CD4-positive, alpha-beta T cell (primary cell): ENCODE measurements at places on chromosomes 1 and 21.
A peak's percentile ranks its signal among the peaks of the same experiment; 100 is the strongest.

- no peak overlapping the region for H3K4me3 ChIP-seq
- no peak for DNase-seq
- H3K27me3 ChIP-seq: no peaks in the 10 kb centered on the region
- no peak overlapping the region for H3K27ac ChIP-seq
Measured at GRCh38 chr1:63411066-63411465, 43.6 kb downstream of the ALG6 start.

DNA sequence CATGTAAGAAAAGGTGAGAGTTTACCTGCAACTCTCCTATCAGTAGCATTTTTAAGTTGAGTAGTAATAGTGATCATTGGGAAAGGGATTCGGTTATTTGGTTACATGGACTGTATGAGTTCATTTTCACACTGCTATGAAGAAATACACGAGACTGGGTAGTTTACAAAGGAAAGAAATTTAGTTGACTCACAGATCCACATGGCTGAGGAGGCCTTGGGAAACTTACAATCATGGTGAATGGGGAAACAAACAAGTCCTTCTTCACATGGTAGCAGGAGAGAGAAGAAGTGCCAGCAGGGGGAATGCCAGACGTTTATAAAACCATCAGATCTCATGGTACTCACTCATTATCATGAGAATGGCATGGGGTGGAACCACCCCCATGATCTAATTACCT is 59.3 kb upstream of the FBXO28 start:
- no peak overlapping the region for H3K4me3 ChIP-seq
- DNase-seq: no peak
- no peak overlapping the region for H3K27ac ChIP-seq
- H3K4me1 ChIP-seq: peaks cover 2% of the 10 kb centered on the region
- peaks cover 4% of the 10 kb centered on the region for H3K27me3 ChIP-seq

DNA sequence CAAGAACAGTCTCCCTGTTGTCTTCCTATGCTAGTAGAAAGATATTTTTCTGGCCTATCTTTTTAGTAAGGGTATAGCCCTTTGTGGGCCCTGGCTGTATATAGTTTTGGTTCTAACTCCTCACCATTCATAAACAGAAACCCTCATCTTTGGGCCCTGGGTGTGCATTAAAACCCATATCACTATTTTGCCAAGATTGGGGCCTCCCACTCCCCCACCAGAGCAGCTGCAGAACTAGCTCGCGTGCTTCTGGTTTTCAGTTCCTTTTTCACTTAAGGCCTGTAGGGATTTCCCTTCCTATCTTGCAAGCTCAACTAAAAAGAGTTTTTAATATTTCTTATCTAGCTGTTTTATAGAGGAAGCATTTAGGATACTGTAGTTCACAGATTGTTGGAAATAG is 106.4 kb downstream of the RGL1 start:
- DNase-seq: no peak
- H3K4me1 ChIP-seq: peaks cover 8% of the 10 kb centered on the region
- H3K36me3 ChIP-seq: peaks cover 2% of the 10 kb centered on the region
- H3K27ac ChIP-seq: no peak overlapping the region

DNA sequence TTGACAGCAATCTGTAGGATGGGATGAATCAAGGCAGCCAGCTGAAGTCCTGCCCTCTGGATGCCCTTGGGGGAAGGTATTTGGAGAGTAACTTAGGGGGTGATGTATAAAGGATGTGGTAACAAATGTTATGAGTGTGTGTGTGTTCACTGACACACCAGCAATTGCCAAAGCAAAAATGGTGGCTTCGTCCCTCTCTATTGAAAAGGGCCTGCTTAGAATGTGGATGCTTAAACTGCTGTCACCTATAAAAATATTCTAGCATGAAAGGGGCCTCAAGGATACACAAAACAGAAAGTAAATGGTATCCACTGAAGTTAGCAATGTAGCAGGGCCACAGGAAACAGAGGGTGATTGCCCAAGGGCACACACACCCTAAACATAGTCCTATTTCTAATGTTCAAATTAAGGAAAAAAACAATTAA is 15.1 kb upstream of the AIM2 start:
- no peak for DNase-seq
- no peaks in the 10 kb centered on the region for H3K27me3 ChIP-seq
- no peak overlapping the region for H3K27ac ChIP-seq
- no peak overlapping the region for H3K4me3 ChIP-seq

- H3K27me3 ChIP-seq: no peaks in the 10 kb centered on the region
- no peak overlapping the region for H3K4me3 ChIP-seq
- H3K4me1 ChIP-seq: peaks cover 2% of the 10 kb centered on the region
- DNase-seq: no peak
- H3K36me3 ChIP-seq: no peaks in the 10 kb centered on the region
Measured at GRCh38 chr1:182246783-182247182, 144.8 kb downstream of the GLUL start.

DNA sequence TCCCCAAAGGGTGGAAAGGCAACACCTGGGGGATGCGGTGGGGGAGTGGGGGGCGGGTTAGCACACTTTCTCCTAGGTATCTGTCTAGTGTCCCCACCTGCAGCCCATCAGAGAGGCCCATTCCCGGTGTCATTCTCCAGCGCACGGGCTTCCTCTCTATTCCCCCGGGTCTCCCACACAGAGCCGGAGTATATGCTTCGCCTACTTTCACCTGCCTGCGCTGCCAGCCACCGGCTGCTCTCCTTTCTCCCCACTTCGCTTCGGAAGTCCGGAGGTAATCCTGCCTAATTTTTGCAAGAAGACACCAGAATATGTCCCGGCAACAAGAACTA is 852 bp downstream of the RGS7 start:
- DNase-seq: no peak
- H3K4me1 ChIP-seq: no peaks in the 10 kb centered on the region
- H3K27me3 ChIP-seq: peaks cover 35% of the 10 kb centered on the region

DNA sequence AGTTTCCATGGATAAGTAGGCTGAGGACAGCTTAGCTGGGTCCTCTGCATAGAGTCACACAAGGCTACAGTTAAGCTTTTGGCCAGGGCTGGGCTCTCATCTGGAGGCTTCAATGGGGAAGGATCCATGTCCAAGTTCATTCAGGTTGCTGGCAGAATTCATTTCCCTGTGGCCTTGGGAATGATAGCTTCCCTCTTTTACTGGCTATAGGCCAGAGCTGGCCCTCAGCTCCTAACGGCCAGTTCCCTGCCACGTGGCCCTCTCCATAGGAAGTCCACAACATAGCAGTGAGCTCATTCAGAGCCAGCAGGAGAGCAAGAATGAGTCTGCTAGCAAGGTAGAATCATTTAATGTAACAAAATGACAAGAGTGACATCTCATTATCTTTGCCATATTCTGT is 15.1 kb upstream of the PODN start:
- no peak for DNase-seq
- H3K4me1 ChIP-seq: no peaks in the 10 kb centered on the region
- no peak overlapping the region for H3K4me3 ChIP-seq
- no peak overlapping the region for H3K27ac ChIP-seq
- no peaks in the 10 kb centered on the region for H3K27me3 ChIP-seq
- peaks cover 46% of the 10 kb centered on the region for H3K36me3 ChIP-seq

GRCh38 chr1:97384294-97384968 is 536.4 kb downstream of the DPYD start:
- no peak overlapping the region for H3K4me3 ChIP-seq
- no peak for DNase-seq
- H3K27me3 ChIP-seq: no peaks in the 10 kb centered on the region
- no peaks in the 10 kb centered on the region for H3K4me1 ChIP-seq
- no peaks in the 10 kb centered on the region for H3K36me3 ChIP-seq

DNA sequence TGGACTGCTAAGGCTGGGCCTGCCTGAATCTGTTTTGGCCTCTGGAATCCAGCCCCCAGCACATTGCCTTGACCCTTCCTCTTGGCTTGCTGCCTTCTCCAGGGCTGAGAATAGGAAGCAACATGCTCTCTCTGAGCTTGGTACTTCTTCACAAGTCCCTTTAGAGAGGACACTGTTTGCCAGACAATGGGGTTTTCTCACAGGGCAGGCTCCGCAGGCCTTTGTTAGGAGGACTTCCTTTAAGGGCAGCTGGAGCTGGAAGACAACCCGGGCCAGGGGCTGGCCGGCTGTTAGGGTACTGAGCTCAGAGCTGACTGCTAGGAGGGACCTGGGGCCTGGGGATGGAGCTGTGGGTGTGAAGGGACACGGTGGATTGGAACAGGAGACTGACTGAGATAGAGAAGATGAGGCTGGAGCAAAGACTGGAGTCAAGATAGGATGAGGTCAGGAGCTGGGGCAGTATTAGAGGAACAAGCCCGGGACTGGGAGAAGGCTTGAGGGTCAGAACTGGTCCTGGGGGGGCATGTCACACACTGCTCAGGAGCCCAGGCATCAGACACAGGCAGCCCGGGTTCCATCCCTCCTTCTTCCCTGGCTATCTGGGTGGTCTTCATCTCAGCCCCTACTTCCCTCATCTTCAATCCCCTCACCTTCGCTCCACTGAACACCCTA is 5.4 kb upstream of the ALPL start:
- no peak for DNase-seq
- no peak overlapping the region for H3K27ac ChIP-seq
- no peak overlapping the region for H3K4me3 ChIP-seq
- H3K36me3 ChIP-seq: no peaks in the 10 kb centered on the region

DNA sequence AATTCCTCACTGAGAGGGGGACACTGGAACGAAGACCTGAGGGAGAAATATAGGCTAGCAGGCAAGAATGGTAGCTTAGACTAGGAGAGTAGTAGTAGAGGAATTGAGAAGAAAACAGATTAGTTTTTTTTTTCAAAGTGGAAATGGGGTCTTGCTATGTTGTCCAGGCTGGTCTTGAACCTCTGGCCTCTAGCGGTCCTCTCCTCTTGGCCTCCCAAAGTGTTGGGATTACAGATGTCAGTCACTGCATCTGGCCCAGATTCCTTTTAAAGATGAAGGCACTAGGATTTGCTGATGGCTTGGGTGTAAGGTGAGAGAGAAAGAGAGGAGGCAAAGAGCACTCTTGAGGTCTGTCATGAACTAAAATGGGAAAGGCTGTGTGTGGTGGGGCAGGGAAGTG is 30.1 kb downstream of the NFASC start:
- peaks cover 12% of the 10 kb centered on the region for H3K27me3 ChIP-seq
- no peak for DNase-seq
- H3K36me3 ChIP-seq: no peaks in the 10 kb centered on the region
- no peaks in the 10 kb centered on the region for H3K4me1 ChIP-seq

DNA sequence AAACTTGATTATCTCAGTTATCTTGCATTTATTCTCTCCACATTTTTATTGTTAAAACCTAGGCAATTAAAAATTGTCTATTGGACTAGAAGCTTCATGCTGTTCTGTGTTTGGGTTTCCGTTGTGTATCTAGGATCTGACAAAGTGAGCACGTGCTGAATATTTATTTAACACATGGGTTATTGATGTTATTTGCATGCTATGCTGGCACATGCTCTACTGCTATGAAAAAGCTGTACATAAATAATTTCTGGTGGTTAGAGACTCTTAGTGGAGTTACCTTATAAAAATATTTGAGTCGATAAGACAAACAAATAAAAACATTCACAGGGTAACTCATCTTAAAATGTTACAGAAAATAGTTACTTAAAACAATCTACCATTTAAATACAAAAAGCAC is 1769.7 kb downstream of the MRPL39 start:
- no peaks in the 10 kb centered on the region for H3K4me1 ChIP-seq
- H3K27ac ChIP-seq: no peak overlapping the region
- H3K27me3 ChIP-seq: no peaks in the 10 kb centered on the region

DNA sequence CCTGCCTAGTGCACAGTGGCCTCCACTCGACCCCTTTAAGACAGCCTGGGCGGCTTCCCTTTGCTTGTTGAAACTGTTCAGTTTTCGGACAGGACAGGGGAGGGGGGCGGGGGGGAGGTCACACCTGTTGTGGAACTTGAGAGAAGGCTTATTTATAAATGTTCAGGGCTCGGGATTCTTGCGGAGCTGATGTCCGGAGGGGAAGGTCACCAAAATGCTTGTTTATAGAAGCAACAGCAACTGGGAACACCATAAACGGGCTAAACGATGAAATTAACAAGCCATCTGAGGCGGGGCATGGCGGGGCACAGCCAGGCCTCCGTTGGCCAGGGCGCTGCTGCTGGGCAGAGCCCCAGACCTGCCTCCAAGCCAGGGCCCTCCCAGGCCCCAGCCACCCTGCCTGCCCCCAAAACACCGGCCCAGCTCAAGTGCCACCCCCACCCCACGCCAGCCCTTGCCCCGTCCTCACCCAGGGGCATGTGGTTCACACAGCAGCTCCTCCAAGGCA is 59.8 kb upstream of the CASZ1 start:
- H3K27ac ChIP-seq: no peak overlapping the region
- no peak overlapping the region for H3K4me3 ChIP-seq
- H3K27me3 ChIP-seq: no peaks in the 10 kb centered on the region
- no peaks in the 10 kb centered on the region for H3K36me3 ChIP-seq

- no peaks in the 10 kb centered on the region for H3K4me1 ChIP-seq
- no peak overlapping the region for H3K27ac ChIP-seq
- DNase-seq: no peak
Measured at GRCh38 chr1:114003431-114003830, 24.2 kb downstream of the OLFML3 start.

DNA sequence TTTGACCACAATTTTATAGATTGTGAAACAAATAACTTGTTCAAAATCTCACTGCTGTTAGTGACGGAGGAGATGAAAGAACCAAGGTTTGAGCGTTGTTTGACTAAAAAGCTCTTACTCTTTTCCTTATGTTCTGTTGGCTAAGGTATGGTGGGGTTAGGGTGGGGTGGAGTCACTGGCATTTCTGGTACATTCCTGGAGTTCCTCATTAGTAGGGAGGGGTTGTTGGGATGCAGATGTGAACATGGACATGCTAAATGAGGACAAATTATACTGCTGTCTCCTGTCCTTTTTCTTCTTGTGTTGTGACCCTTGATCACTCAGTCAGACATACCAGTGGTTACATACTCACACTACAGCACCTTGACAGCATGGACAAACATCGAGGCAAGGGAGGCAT is 26.2 kb upstream of the CD1D start:
- H3K27me3 ChIP-seq: no peaks in the 10 kb centered on the region
- DNase-seq: no peak
- H3K4me1 ChIP-seq: peaks cover 13% of the 10 kb centered on the region
- H3K36me3 ChIP-seq: no peaks in the 10 kb centered on the region
- H3K27ac ChIP-seq: no peak overlapping the region

DNA sequence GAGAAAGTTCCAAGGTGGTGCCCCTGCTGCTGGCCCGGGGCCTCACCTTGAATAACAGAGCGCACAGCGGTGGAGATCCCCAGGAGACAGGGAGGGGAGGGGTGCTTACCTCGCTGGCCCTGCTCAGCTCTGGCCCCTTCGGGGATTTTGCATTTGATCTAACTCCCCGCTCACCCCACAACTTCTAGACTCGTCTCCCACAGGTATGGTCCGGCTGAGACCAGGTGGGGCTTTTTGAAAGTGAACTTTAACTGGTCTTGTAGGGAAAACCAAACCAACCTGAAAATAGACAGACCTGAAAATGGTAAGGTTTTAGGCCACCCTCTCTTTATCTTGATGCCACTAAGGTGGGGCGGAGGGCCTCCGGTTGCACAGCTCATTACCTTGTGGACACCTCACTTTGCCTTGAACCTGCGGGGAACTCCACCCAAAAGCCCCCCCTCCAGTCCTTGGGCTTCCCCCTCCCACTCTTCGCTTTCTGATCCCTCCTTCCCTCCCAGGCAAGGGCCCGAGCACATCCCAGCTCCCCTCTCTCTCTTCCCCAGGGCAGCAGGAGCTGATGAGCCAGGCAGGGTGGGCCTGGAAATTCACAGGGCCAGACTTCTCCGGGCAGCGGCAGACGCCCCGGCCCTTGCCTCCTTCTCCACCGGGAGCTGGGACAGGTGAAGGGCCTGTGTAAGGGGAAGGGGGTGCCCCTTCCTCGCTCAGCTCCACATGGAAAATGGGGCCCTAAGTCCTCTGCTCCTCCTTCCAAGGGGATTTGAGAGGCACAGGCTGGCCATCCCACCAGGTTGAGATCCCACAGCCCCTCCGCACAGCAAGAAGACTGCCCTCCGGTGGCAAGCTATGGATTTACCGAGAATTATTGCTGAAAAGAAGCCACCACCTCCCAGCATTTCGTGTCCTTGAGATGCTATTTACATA is 16.1 kb downstream of the TNFRSF8 start:
- no peak for DNase-seq
- no peak overlapping the region for H3K27ac ChIP-seq
- no peaks in the 10 kb centered on the region for H3K27me3 ChIP-seq
- no peaks in the 10 kb centered on the region for H3K36me3 ChIP-seq
- H3K4me3 ChIP-seq: peak overlapping the region; percentile 12
